ENCODE measurements at places on chromosomes 2 and 18.

GRCh38 chr2:215746887-215747615, 266.3 kb downstream of the MREG start:
- no peak for DNase-seq

- no peak for DNase-seq
Observed at GRCh38 chr2:26243470-26244308, 743 bp downstream of the HADHA start.

- DNase-seq = no peak
Observed at GRCh38 chr2:106143495-106144215, 50.4 kb downstream of the UXS1 start.

DNA sequence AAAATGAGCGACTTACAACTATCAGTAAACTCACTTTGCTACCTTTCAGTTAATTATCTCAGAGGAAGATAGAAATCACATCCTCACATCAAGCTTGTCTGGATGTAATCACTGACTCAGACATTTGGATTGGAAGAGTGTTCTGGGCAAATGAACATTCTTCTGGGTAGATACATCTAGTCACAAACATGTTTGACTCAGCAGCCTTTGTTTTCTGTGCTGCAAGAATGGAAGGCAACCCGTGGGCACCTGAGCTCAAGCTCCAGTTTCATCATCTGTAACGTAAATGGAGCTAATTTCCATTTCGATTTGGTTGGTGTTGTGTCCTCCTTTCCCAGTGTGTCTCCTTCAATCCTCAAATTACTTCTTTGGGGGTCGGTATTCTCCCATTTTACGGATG, 58.5 kb downstream of the ACAA2 start:
- no peak for DNase-seq

Data from stimulated activated CD8-positive, alpha-beta memory T cell treated with anti-CD3 and anti-CD28 coated beads, Interleukin-7, amount 100 ng/mL, for 4 hours (primary cell).